Chondrocyte (in vitro differentiated cells): ENCODE measurements at places on chromosomes 1 and 21. TPM values are rescaled to one million over a fixed set of nuclear protein-coding genes. Genes with fewer than 3 reads are reported as not detected.

The PLOD1 gene
- total RNA-seq = 344 to 509 TPM (median 477 TPM) in 3 replicates

The RGS21 gene
- total RNA-seq = not detected in 3 replicates

The KCNK2 gene
- not detected in 3 replicates for total RNA-seq

The RAP1GAP gene
- total RNA-seq = 1.1 to 2.2 TPM (median 1.8 TPM) in 3 replicates

The NT5C1A gene
- 0.31 to 0.32 TPM in 2 of 3 replicates, not detected in the other for total RNA-seq

The SLC16A1 gene
- 58.1 to 68.1 TPM (median 63.1 TPM) in 3 replicates for total RNA-seq

DNA sequence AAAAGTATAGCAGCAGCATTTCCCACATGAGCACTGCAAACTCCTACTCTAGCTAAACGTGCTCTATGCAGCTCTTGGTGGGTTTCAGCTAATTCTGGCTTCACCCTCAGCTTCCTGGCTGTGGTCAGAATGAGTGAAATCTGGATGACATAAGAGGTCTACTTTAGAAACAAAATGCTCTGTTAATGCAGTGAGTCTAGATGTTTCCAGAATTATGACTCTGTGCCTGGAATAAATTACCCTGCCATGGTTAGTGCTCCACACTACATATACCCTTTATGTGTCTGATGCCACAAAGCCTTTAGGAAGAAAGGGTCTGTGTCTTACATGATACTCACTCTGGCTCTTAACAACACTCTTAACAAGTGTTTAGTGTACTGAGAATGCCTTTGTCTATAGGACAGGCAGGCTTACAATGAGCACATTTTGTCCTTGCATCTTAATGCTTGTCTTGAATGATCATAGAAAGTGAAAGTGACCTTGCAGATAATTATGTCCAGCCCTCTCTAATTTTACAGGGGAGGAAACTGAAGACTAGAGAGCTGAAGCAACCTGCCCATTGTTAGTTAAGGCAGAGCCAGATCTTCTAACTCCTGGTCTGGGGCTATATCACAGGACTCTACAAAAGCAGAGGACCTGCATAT, 9.2 kb downstream of the S100A10 start:
- DNase-seq = no peak

The MIXL1 gene
- 0.17 TPM in 1 of 3 replicates, not detected in the others for total RNA-seq

- DNase-seq = no peak
These were observed 29.8 kb downstream of the WDR3 start for GRCh38 chr1:117959364-117959763.

The RPE65 gene
- total RNA-seq = not detected in 3 replicates

The BRDT gene
- not detected in 3 replicates for total RNA-seq

GRCh38 chr1:67632811-67633655, 52.0 kb upstream of the GADD45A start:
- no peak for DNase-seq

- DNase-seq = no peak
These were observed 66.1 kb downstream of the PRRX1 start for GRCh38 chr1:170730014-170730413.
